Neural progenitor cell (in vitro differentiated cells): ENCODE measurements at places on chromosomes 12 and 14. TPM values are rescaled to one million over a fixed set of nuclear protein-coding genes. Genes with fewer than 3 reads are reported as not detected.

The GRIN2B gene
- total RNA-seq: 0.52 and 1.3 TPM in 2 replicates

- H3K4me3 ChIP-seq: no peak overlapping the region
- peak; percentile 91 for DNase-seq
- no peaks in the 10 kb centered on the region for H3K36me3 ChIP-seq
- H3K4me1 ChIP-seq: peaks cover 40% of the 10 kb centered on the region
These were observed 27.4 kb upstream of the DDHD1 start for GRCh38 chr14:53180272-53181221.

- H3K27ac ChIP-seq: no peak overlapping the region
- H3K4me1 ChIP-seq: no peaks in the 10 kb centered on the region
- H3K27me3 ChIP-seq: no peaks in the 10 kb centered on the region
- H3K36me3 ChIP-seq: no peaks in the 10 kb centered on the region
These were observed 68.7 kb downstream of the ARF6 start for GRCh38 chr14:49961270-49962222.

DNA sequence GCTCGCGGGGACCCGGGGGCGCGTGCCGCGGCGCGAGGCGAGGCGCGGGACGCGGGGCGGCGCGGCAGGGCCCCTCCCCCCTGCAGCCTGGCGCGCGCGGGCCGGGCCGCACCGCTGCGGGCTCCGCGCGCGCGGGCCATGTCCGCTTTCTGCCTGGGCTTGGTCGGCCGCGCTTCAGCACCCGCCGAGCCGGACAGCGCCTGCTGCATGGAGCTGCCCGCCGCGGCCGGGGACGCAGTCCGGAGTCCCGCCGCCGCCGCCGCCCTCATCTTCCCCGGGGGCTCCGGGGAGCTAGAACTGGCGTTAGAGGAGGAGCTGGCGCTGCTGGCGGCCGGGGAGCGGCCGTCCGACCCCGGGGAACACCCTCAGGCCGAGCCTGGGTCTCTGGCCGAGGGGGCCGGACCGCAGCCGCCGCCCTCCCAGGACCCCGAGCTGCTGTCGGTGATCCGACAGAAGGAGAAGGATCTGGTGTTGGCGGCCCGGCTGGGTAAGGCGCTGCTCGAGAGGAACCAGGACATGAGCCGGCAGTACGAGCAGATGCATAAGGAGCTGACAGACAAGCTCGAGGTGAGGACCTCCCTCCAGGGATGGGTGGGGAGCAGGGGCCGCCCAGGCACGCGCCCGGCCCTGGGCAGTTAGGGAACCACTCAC is 820 bp downstream of the BICDL1 start:
- peak overlapping the region; percentile 57 for H3K4me3 ChIP-seq
- H3K27ac ChIP-seq: no peak overlapping the region

- no peak overlapping the region for H3K4me3 ChIP-seq
- DNase-seq: no peak
- H3K27me3 ChIP-seq: no peaks in the 10 kb centered on the region
- no peaks in the 10 kb centered on the region for H3K36me3 ChIP-seq
- H3K4me1 ChIP-seq: no peaks in the 10 kb centered on the region
These were observed 38.7 kb downstream of the SETD3 start for GRCh38 chr14:99441918-99442317.

The SLC5A8 gene
- total RNA-seq: not detected in 2 replicates

The NIN gene
- 34.7 and 49.0 TPM in 2 replicates for total RNA-seq

GRCh38 chr14:54366736-54367735 is 29.8 kb upstream of the CDKN3 start:
- H3K36me3 ChIP-seq: no peaks in the 10 kb centered on the region
- peaks cover 35% of the 10 kb centered on the region for H3K4me1 ChIP-seq
- no peak overlapping the region for H3K4me3 ChIP-seq
- H3K27me3 ChIP-seq: peaks cover 23% of the 10 kb centered on the region
- no peak overlapping the region for H3K27ac ChIP-seq

- no peak overlapping the region for H3K4me3 ChIP-seq
- no peaks in the 10 kb centered on the region for H3K27me3 ChIP-seq
- no peak overlapping the region for H3K27ac ChIP-seq
- no peak for DNase-seq
- no peaks in the 10 kb centered on the region for H3K36me3 ChIP-seq
These were observed 81.6 kb upstream of the MANSC4 start for GRCh38 chr12:27861428-27862167.
